NCI-H524 (cell line): ENCODE measurements at places on chromosomes 12 and 14.

GRCh38 chr12:127888943-127889719 is 377.8 kb upstream of the TMEM132C start:
- DNase-seq, result no peak

- DNase-seq, result no peak
Measured at GRCh38 chr12:13816394-13816793, 165.0 kb downstream of the GRIN2B start.

DNA sequence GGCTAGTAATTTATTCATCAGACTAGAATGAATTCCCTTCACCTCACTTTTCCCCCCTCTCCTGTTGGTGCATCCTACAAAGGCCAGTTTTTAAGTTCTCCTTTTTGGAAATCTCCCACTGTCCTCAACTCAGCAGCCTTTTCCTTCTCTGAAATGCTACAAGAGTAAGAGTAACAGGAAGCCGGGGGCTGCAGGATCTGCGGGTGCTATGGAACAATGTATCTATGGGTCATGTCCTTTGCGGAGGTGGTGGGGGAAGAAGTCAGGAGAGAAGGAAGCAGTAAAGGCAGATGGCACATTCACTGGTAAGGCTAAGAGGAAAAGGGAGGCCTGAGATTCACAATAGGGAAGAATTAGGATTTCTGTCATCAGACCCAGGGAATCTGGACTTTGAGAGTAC is 22.2 kb upstream of the TESC start:
- DNase-seq, result no peak

- no peak for DNase-seq
Measured at GRCh38 chr14:31106768-31107167, 80.6 kb upstream of the STRN3 start.

DNA sequence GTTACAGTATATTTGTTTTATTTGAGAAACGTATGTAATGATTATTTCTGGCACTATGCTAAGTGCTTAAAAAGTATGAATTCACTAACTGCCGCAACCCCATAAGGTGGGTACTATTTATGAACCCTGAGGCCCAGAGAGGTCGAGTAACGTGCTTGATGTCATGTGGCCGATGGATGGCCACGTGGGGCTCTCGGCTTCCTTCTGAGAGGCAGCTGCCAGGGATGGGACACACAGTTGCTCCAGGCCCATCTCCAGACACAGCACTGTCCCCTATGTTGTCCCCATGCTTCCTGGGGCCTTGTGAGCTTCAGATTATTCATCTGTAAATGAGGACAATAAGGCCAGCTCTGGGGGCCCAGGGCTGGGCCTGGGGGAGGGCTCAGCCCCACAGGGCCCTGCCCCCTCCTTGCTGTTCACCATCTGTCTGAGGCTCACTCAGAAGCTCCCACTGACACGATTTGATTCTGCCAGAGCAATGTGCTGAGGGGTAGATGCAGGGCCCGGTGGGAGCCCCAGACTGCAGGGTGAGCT is 115.0 kb downstream of the CALM1 start:
- peak; percentile 88 for DNase-seq

DNA sequence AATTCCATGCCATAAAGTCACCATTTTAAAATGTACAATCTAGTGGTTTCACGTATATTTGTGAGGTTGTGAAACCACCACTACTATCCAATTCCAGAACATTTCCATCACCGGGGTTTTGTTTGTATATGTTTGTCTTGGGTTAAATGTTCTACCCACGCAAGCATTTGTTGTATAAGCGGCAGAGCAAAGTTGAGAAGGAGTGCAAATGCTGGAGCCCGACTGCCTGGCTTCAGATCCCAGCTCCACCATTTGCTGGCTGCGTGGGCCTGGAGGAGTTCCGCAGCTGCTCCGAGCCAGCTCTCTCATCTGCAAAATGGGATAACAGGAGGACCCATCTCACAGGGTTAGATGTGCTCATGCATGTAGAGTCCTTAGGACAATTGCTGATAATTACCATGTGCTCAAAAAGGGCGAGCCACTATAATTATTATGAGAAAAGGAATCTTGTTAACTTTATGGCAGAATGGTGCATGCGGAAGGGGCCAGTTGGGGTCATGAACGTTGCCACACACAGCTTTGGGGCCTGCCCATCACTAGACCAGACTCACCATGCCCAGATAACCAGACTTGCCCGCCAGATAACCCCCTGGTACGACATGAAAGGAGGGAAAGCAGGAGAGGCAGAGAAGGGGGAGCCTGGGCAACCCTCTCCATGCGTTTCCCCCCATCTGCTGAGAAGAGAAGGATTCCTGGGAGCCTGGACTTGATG is 6.4 kb downstream of the ACTN1 start:
- no peak for DNase-seq

- DNase-seq, result peak; percentile 88
Measured at GRCh38 chr12:39619316-39619659, 315 bp downstream of the ABCD2 start.

DNA sequence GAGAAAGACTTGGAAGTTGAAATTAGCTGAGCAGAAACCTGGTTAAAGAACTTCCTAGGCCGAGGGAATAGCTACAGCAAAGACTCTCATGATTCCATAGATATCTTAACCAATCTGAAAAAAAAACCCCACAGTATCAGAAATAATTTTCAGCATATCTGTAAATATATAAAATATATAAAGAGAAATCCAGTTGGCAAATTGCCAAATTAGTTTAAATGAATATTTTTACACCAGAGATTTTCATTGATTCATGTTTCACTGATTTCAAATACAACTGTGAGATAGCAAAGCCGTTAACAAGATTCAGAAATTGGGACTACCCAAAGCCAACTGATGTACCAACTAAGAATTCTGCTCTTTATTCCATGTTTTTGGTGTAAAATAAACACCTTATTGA is 6.8 kb upstream of the PTPRR start:
- DNase-seq, result no peak

GRCh38 chr12:89160716-89161123 is 191.6 kb downstream of the DUSP6 start:
- DNase-seq, result no peak

DNA sequence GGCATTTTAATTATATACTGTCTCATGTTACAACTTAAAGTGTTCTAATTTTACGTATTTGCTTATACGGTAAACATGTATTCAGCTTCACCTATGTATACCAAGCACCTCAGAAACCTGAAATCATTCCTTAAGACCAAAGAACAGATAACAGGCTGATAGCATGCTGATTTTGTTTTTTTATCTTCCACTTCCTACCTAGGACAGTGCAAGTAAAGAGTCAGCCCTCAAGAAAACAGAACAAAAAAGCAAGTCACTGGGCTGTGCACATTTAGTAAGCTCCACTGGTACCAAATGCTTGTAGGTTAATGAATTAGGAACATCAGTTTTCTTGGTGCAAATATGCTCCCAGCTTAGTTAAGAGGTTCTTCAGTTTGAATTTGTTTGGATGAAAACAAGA is 611.3 kb downstream of the VRK1 start:
- no peak for DNase-seq

DNA sequence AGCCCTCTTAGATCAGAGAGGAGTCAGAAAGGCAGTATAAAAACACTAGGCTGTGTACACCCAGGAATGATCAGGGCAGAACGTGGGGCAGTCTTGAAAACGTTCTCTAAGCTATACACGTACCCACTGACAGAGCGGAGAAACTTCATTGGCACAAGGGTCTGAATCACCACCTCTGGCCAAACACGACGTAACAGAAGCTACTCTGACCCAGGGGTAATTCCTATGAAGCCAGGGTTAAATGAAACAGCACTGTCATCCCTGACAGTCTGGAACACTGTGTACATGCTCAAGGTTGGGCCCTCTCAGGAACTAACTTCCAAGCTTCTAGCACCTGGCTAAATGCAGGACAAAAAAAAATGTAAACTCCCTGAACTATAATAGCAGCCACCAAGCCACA is 38.4 kb downstream of the PARP11 start:
- DNase-seq, result no peak

DNA sequence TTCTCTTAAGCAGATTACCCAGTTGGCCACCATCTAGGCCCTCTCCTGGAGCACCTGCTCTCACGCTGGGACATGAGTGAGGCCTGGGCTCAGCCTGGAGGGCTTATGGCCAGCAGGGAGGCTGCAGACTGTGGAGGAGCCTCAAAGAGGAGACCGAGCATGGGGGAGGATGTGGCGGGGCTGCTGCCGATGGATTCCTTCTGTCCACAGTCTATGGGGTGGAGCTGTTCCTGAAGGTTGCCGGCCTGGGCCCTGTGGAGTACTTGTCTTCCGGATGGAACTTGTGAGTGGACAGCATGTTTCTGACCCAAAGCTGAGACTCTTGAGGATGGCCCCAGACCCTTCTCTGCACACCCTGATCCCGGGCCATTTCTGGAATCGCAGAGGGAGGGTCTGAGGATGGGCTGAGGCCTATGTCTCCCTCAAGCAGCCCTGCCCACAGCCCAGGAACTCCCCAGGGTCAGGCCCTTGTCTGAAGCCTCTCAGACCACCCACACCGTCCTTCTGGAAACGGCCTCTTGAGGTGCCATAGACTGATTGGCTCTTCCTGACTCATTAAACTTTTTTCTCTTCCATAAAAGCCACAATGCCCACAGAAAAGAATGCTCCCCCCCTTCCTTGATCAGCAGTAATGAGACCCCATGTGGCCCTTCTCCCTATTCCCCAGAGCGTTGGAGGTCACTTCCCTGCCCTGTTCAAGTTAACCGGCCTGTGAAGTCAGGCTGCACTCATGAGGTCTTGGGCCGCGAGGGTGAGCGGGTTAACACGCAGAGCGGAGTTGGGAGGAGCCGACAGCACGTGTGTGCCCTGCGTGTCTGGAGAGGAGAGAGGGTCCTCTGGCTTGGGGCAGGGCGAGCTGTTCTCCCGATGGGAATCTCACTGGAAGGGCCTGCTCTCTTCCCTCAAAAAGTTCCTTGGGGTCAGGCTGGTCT is 49.0 kb downstream of the SLC8B1 start:
- DNase-seq, result no peak

DNA sequence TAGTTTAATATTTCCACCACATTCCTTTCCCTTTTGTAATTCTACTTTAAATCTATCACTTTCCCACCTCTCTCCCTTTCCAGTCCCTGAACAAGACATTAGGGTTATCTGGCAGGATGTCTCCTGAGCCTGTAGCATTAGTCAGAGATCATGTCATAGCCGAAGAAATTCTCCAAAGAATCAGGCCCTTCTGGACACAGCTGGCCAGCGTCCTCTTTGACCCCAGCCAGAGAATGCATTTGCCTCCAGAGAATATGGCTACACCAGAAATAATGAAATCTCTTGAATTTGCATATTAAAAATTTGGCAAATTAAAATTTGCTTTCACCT is 56.7 kb downstream of the NTF3 start:
- DNase-seq, result no peak

- no peak for DNase-seq
Measured at GRCh38 chr12:28409892-28410291, 219.6 kb downstream of the CCDC91 start.
